ENCODE measurements at places on chromosomes 5 and 9. TPM values are rescaled to one million over a fixed set of nuclear protein-coding genes. Genes with fewer than 3 reads are reported as not detected.

DNA sequence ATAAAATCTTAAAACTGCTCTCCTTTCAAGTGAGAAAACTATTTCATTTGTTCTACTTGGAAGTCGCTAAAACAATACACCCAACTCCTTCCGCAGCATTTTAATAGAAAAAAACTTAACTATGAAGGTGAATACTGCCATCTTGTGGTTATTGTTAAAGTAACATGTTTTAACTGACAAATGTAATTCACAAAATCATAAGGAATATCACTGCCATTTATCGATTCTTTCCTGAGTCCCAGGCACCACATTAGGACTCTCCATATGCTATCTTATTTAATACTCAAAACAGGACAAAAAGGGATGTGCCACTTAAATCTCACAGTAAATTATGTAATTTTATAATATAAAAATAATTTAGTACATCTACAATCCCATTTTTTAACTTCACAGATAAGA, 130.5 kb upstream of the ITGA1 start:
- peaks cover 5% of the 10 kb centered on the region for H3K27me3 ChIP-seq
- H3K36me3 ChIP-seq: no peaks in the 10 kb centered on the region
- H3K4me1 ChIP-seq: peaks cover 4% of the 10 kb centered on the region
- no peak overlapping the region for H3K27ac ChIP-seq
- H3K4me3 ChIP-seq: no peak overlapping the region
- no peak for DNase-seq

GLRA1 gene
- total RNA-seq: not detected

GRCh38 chr5:55305345-55305744, 2.1 kb downstream of the DHX29 start:
- H3K27ac ChIP-seq: no peak overlapping the region
- H3K27me3 ChIP-seq: no peaks in the 10 kb centered on the region
- no peaks in the 10 kb centered on the region for H3K36me3 ChIP-seq
- H3K4me3 ChIP-seq: no peak overlapping the region
- DNase-seq: no peak
- peaks cover 40% of the 10 kb centered on the region for H3K4me1 ChIP-seq

DNA sequence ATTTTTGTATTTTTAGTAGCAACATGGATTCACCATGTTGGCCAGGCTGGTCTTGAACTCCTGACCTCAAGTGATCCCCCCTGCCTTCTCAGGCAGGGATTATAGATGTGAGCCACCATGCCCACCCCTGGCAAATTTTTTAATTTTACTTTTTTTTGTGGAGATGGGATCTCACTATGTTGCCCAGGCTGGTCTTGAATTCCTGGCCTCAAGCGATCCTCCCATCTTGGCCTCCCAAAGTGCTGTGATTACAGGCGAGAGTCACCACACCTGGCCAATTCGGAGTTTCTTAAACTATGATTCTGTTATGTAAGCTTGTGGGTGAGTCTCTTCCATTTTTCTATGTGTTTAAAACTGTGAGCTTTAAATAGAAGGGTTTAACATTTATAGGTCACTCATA, 27.6 kb downstream of the PCBD2 start:
- H3K36me3 ChIP-seq: peaks cover 8% of the 10 kb centered on the region
- H3K4me3 ChIP-seq: no peak overlapping the region
- no peaks in the 10 kb centered on the region for H3K4me1 ChIP-seq
- H3K27ac ChIP-seq: no peak overlapping the region
- no peak for DNase-seq
- no peaks in the 10 kb centered on the region for H3K27me3 ChIP-seq

GRCh38 chr5:140345919-140346347, 470 bp downstream of the HBEGF start:
- peak overlapping the region; percentile 51 for H3K4me3 ChIP-seq
- no peaks in the 10 kb centered on the region for H3K36me3 ChIP-seq
- no peaks in the 10 kb centered on the region for H3K27me3 ChIP-seq
- DNase-seq: no peak
- H3K27ac ChIP-seq: no peak overlapping the region

DNA sequence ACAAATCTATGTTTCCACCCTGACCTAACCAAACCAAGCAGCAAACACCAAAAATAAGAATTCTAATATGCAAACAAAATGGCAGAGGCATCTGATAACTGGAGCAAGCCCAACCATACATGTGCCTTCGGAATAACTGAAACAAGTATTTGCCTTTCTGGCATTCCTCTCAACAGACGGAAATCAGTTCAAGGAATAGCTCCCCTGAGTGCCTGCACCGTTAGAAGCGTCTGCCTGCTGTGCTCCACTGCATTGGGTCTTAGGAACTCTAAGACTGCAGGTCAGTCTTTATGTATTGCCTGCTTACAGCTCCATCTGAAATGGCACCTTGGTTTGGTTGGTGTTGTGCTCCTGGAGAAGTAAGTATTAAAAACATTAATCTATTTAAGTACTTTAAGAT, 98.5 kb downstream of the MRPS27 start:
- H3K4me1 ChIP-seq: no peaks in the 10 kb centered on the region
- H3K36me3 ChIP-seq: peaks cover 53% of the 10 kb centered on the region
- DNase-seq: no peak

CARD9 gene
- 1.5 TPM for total RNA-seq

GRCh38 chr5:83118471-83118870, 41.1 kb downstream of the XRCC4 start:
- no peaks in the 10 kb centered on the region for H3K4me1 ChIP-seq
- H3K27me3 ChIP-seq: no peaks in the 10 kb centered on the region
- DNase-seq: no peak
- H3K36me3 ChIP-seq: no peaks in the 10 kb centered on the region

- no peaks in the 10 kb centered on the region for H3K4me1 ChIP-seq
- H3K36me3 ChIP-seq: no peaks in the 10 kb centered on the region
- no peak for DNase-seq
Measured at GRCh38 chr5:10301842-10302610, 5.7 kb downstream of the CMBL start.

- no peak overlapping the region for H3K4me3 ChIP-seq
- no peak overlapping the region for H3K27ac ChIP-seq
- no peaks in the 10 kb centered on the region for H3K27me3 ChIP-seq
Measured at GRCh38 chr5:176486189-176486757, 38.1 kb downstream of the FAF2 start.

HTR1A gene
- not detected for total RNA-seq

- no peaks in the 10 kb centered on the region for H3K36me3 ChIP-seq
- no peaks in the 10 kb centered on the region for H3K27me3 ChIP-seq
- DNase-seq: no peak
- H3K4me1 ChIP-seq: no peaks in the 10 kb centered on the region
- H3K4me3 ChIP-seq: no peak overlapping the region
Measured at GRCh38 chr5:5246736-5247135, 106.6 kb downstream of the ADAMTS16 start.

DNA sequence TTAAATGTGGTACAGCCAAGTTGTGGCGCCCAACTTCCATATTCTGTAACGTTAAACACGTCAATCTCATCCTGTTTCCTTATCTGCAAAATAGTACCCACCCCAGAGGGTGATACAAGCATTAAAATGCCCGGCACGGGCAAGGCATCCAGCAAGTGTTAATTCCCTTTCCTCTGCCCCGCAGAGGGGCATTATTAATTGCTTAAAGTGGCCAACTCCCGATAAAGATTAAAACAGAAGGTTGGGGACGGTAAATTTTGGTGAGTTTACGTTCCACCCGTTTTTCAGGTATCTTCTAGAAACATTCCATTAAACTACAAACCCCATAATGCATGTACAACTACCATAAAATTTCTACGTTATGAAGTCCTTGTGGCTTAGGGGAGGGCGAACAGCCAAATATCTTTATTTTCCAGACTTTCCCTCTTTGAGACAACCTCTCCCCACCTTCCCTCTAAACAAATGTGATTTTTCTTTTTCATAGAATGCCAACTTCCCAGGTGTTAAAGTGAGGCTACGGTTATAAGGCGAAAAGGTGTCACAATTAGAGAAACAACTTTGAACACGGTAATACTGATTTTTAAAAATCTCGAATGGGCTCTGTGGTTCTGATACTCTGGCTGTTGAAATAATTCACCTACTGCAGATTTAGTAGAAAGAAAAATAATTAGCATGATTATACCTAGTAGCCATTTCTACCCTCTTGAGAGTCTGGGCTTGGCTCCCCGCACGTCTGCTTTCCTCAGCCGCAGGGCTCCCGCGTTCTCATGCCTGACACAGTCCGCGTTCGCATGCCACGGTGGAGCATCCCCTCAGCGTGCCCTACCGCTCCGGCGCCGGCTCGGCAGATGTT, 1.2 kb upstream of the GPBP1 start:
- peak overlapping the region; percentile 95 for H3K4me3 ChIP-seq
- H3K27ac ChIP-seq: peak overlapping the region; percentile 97
- no peaks in the 10 kb centered on the region for H3K36me3 ChIP-seq
- DNase-seq: no peak
- no peaks in the 10 kb centered on the region for H3K27me3 ChIP-seq

- H3K36me3 ChIP-seq: no peaks in the 10 kb centered on the region
- no peak overlapping the region for H3K4me3 ChIP-seq
- no peak overlapping the region for H3K27ac ChIP-seq
Measured at GRCh38 chr5:130555429-130555828, 609.6 kb downstream of the HINT1 start.

- no peaks in the 10 kb centered on the region for H3K27me3 ChIP-seq
- H3K36me3 ChIP-seq: no peaks in the 10 kb centered on the region
- H3K4me1 ChIP-seq: no peaks in the 10 kb centered on the region
- no peak overlapping the region for H3K4me3 ChIP-seq
- H3K27ac ChIP-seq: no peak overlapping the region
Measured at GRCh38 chr5:152058267-152058666, 133.6 kb upstream of the GLRA1 start.

- H3K27ac ChIP-seq: no peak overlapping the region
- H3K4me1 ChIP-seq: no peaks in the 10 kb centered on the region
- no peak overlapping the region for H3K4me3 ChIP-seq
Measured at GRCh38 chr9:136001231-136001630, 40.1 kb upstream of the UBAC1 start.

DNA sequence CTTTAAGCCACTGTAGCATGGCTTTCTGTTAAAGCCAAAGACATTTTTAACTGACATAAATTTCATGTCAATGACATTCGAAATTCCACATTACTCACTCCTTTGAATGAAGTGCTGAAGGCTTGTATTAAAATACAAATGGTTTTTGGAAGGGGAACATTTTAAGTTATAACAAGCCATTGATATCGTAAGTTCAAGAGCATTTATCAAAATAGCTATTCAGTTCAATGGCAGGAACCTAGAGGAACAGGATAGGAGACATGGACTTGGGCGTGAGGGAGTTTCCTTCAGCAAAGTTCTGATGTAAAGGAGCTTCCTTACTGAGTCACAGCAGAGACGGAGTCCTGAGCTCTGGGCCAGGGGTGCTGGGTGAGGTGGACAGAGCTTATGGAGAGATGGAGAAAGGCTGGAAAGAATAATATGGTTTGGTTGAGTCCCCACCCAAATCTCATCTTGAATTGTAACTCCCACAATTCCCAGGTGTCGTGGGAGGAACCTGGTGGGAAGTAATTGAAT, 631.8 kb downstream of the BNC2 start:
- H3K36me3 ChIP-seq: no peaks in the 10 kb centered on the region
- H3K27me3 ChIP-seq: no peaks in the 10 kb centered on the region
- no peaks in the 10 kb centered on the region for H3K4me1 ChIP-seq
- DNase-seq: no peak
- no peak overlapping the region for H3K27ac ChIP-seq

- no peaks in the 10 kb centered on the region for H3K36me3 ChIP-seq
- peaks cover 7% of the 10 kb centered on the region for H3K4me1 ChIP-seq
- no peak for DNase-seq
- no peak overlapping the region for H3K27ac ChIP-seq
Measured at GRCh38 chr9:6771722-6772121, 13.9 kb downstream of the KDM4C start.

PCDHAC2 gene
- total RNA-seq: not detected

DNA sequence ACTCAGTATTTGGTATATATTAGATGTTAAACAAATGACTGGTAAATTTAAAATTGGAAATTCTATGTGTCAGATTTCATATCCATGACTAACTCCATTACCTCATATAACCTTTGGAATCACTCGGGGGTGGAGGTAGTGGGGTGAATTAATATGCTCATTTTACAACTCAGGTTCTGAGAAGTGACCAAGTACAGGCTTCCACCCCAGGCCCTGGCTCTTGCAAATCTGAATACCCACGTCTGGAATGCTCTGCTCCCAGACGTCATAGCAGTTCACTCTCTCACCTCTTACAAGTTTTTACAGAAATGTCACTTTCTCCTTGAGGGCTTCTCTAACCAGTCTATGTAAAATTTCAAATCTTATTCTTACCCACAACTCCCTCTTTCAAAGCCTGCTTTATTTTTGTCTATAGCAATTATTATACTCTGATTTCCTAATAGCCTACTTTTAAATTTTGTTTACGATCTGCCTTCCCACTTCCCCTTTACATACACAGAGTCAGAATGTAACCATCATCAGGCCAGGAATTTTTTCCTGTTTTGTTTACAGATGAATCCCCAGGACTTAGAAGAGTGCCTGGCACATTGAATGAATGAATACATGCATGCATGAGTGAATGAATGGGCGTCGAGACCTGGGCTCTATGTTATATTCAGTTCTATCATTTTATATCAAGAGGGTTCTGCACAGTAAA, 134.1 kb upstream of the IFNE start:
- peaks cover 35% of the 10 kb centered on the region for H3K4me1 ChIP-seq
- no peak for DNase-seq
- H3K4me3 ChIP-seq: no peak overlapping the region
- H3K27ac ChIP-seq: no peak overlapping the region
- no peaks in the 10 kb centered on the region for H3K36me3 ChIP-seq

DNA sequence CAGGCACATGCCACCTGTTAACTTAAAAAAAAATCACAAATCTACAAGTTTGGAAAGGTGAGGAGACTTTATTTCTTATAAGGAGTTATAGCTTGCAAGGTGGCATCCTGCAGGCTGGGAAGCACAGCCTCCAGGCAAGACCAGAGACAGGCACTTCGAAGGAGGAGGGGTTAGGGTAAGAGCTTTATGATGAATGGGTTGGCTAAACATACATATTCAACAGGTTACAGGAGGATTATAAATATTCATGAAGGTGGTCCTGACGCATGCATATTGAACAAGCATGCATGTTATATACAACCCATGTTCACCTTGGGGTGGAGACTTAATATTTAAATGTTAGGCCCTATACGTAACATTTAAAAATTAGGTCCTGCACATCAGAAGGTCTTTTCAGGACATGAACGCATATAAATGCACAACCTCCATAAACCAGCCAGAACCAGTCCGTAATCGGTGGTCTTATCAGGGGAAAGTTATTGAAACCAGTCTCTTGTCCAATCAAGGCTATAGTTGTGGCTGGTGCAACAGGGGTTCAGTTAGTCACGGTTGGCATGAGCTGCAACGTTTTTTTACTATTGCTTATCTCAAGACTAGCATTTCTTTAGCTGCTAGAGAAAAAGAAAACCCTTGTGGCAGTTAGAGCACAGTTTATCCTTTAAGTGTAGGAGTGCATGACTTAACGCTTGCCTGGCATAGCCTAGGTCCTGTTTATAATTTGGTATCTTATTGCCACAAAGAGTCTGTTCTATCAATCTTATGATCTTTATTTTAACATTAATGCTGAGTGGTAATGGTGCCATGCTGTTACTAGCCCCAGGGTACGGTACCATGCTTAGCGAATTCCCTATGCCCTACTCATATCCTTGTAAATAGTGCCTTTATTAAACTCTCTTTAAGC, 72.7 kb downstream of the C9orf57 start:
- no peak for DNase-seq
- no peak overlapping the region for H3K27ac ChIP-seq
- no peaks in the 10 kb centered on the region for H3K27me3 ChIP-seq
- no peaks in the 10 kb centered on the region for H3K4me1 ChIP-seq

TTF1 gene
- 25.1 TPM for total RNA-seq

- peaks cover 5% of the 10 kb centered on the region for H3K27me3 ChIP-seq
- H3K4me1 ChIP-seq: no peaks in the 10 kb centered on the region
- DNase-seq: no peak
Measured at GRCh38 chr5:176697934-176698538, 50.8 kb downstream of the TSPAN17 start.
